ENCODE measurements at places on chromosomes 4 and X.

DNA sequence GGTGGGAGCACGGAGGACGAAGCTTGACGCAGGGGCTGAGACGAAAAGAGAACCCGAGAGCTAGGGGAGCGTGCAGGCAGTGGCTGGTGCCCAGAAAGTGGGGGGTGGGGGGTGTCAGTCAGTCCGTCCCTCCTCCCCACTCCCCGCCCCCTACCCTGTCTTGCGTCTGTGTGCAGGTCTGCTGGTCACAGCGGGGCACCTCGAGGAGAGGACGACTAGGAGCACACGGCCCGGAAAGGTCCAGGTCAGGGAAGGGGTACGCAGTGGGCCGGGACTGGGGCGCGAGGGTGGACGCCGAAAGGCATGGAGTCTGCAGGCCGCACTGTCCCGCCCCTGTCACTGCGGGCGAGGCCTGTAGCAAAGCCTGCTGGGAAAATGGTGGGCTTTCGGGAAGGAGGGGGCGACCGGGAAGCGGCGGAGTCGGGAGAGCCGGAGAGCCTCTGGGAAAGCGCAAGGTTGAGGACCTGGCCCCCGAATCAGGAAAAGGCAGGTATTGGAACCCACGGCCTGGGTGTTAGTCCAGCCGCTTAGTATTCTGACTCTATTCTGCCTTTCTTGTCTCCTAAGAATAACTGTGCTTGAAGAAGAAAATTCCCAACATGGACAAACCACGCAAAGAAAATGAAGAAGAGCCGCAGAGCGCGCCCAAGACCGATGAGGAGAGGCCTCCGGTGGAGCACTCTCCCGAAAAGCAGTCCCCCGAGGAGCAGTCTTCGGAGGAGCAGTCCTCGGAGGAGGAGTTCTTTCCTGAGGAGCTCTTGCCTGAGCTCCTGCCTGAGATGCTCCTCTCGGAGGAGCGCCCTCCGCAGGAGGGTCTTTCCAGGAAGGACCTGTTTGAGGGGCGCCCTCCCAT is 769 bp downstream of the TCEAL1 start:
- peak; percentile 29 for DNase-seq

DNA sequence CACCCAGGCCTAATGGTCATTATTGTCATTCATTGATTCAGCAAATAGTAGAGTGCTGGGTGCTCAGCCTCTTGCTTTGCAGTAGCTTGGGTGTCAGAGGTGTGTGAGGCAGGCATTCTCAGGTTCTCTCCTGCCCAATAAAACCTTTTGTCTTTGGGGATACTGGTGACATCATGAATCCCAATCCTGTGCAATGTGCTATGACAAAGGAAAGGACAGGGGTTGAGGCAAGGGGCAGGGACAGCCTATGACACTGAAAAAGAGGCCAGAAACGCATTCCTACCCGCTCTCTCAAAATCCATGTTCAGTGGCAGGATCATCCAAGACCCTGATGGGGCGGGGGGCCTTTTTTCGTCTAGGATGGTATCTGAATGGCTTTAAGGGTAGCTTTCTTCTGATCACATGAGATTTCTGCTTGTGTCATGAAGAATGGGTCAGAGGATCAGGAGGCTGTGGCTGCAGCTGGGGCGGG is 1.5 kb upstream of the FAM193A start:
- no peak for DNase-seq

DNA sequence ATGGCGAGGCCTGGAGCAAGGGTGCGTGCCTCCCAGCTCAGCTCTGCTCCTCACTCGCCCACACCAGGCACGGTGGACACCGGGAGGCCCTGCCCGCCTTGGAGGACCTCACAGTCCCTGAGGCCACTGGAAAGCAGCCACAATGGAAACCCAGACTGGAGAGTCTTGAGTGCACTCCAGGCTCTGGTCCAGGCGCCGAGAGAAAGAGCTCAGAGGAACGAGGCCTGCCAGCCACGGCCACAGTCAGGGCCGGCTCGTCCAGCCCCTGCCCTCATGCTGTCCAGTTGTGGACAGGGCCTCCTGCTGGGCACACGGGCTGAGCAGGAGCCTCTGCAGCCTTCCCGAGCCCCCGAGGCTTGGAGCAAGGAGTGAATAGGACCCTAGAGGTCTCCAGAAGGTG is 53.3 kb upstream of the GRPEL1 start:
- DNase-seq = no peak

- no peak for DNase-seq
Measured at GRCh38 chr4:182391111-182391684, 148.0 kb downstream of the TENM3 start.

DNA sequence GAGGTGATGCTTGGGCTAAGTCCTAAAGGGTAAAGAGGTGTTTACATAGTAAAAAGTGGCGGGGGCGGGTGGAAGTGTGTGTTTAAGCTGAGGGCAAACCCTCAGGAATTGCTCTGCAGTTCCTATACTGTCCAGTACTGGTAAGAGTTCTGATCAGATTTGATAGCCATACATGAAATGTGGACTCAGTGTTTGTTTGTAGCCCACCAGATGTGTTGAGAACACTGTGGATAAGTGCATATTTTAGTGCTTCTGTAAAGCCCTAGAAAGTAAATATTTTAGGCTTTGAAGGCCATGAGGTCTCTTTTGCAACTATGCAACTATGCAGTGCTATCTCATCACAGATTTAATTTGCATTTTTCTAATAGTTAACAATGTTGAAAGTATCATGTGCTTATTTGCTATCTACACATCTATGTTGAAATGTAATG is 80.7 kb upstream of the EOLA2 start:
- DNase-seq = peak; percentile 5

GRCh38 chrX:80285131-80285773 is 135.0 kb upstream of the TENT5D start:
- peak; percentile 3 for DNase-seq

DNA sequence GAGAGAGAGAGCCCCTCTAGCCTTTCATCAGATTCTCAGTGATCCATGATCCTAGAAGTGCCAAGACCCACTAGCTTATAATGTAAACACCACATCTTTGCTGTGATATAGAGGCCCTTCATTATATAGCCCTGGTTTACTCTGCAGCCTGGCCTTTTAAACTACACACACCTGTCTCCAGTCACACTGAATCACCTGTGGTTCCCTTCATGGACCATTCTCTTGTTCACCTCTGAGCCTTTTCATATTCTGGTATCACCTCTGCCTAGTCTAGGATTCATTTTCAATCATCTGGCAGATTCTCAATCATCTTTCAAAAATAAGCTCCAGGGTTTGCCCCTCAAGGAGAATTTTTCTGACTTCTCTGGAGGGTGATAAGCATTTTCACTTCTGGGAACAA is 50.0 kb upstream of the CD40LG start:
- DNase-seq = no peak

GRCh38 chr4:4759232-4759631 is 100.2 kb upstream of the MSX1 start:
- no peak for DNase-seq

GRCh38 chr4:42711496-42711895 is 54.6 kb upstream of the ATP8A1 start:
- no peak for DNase-seq

DNA sequence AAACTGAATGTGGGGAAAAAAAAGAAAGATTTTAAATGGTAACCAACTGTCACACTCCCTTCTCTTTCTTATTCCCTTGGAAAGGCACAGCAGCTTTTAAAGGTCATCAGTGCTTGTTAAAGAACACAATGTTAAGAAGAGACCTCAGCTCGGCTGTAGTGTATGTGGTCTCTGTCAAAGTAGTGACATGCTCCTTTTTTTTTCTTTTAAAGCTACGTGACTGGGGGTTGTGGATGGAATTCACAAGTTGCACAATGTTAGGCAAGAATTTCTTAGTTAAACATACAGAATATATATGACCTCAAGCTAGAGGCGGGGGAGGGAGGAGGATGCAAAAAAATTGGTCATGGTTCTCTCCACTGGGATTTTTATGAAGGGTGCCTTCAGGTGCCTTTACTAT is 45.6 kb downstream of the OCRL start:
- no peak for DNase-seq

- DNase-seq = no peak
Measured at GRCh38 chr4:6020613-6021012, 2.4 kb upstream of the C4orf50 start.

GRCh38 chr4:13654162-13654797 is 26.8 kb upstream of the BOD1L1 start:
- peak; percentile 89 for DNase-seq

GRCh38 chr4:41524425-41524824 is 13.5 kb upstream of the LIMCH1 start:
- DNase-seq = no peak

DNA sequence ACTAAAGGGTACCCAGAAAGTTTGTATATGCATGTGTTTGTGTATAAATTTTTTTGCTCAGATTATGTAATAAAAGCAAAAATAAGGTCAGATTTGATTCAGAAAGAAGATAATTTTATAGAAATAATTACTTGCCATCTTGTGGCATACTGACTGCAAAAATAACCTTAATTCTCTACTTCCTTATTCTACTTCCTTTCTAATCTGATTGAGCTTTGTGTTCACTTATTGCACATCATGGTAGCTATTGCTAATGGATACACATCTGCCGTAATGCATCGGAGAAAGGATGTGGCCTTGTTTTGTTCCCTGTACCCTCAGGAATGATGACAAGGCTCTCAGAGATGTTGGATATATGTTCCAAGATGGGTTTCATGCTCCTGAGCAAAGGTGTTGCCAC is 10.5 kb upstream of the GNPDA2 start:
- no peak for DNase-seq

- DNase-seq = no peak
Measured at GRCh38 chrX:10579112-10580011, 41.0 kb downstream of the MID1 start.

DNA sequence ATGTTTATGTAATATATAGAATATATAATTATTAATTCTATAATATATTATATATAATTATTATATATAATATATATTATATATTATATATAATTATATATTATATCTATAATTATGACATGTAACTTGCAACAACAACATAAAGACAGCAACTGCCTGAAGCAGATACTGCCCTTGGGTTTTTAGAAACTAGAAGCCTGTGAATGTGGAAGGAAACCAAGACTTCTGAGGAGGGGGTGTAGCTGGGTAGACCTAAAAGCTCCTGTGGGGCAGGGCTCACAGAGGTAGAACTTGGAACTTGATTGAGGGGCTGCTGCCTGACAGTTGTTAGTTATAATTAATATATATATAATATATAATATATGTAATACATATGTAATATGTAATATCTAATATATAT is 167.2 kb upstream of the SLIT2 start:
- DNase-seq = no peak

DNA sequence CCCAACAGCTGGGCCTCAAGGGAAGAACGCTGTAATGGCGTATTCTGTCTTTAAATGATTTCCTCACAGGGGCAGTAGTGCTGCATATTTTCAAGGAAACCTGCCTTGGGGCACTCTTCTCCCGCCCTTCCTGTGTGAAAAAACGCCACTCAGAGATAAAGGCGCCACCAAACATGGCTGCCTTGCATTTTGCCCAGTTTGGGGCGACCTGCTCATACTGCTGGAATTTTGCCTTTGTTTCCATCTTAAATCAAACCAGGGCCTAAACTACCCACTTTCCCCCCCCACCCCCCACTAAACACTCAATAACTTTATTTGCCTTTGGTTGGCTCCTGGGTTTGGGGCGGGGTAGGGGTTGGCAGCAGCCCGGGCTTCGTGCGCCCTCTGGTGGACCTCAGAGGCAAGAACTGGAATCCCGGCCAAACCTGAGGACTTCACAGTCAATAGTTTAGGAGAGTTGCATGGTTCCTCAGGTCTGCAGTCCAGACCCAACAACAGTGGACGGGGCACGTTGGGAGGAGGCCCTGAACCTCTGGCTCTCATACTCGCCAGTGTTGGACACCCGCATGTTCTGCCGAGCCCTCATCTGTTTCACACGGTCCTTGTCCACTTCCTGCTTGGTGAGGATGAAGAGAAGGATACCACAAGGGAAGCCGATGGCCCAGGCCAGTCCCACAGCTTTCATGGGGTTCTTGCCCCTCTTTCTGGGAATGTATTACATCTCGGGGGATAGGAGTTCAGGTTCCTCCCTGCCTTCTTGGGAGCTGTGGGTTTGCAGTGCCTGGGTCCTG is 220.1 kb upstream of the STK26 start:
- peak; percentile 34 for DNase-seq

All from suppressor macrophage (primary cell).